ENCODE measurements at places on chromosomes 13 and 19. TPM values are rescaled to one million over a fixed set of nuclear protein-coding genes. Genes with fewer than 3 reads are reported as not detected.
A peak's percentile ranks its signal among the peaks of the same experiment; 100 is the strongest.

Gene ZNF844
- not detected for total RNA-seq

DNA sequence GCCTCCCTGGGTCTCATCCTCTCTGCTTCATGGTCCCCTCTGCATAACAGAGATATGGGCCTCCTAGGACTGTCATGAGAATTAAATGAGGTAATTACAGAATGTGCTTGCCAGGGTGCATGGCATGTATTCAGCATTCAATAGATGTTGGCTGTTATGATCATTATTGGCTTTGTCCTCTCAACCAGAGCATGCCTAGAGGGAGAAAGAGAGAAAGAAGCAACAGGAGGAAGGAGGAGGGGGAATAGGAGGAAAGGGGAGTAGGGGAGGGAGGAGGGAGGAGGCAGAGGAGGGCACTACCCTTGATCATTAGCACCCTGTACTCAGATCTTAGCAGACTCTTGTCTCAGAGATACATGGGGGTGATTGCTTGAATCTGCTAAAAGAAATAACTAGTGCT, 41.0 kb upstream of the SIAH3 start:
- DNase-seq, result no peak

Gene SLC27A1
- total RNA-seq, result 5.0 TPM

DNA sequence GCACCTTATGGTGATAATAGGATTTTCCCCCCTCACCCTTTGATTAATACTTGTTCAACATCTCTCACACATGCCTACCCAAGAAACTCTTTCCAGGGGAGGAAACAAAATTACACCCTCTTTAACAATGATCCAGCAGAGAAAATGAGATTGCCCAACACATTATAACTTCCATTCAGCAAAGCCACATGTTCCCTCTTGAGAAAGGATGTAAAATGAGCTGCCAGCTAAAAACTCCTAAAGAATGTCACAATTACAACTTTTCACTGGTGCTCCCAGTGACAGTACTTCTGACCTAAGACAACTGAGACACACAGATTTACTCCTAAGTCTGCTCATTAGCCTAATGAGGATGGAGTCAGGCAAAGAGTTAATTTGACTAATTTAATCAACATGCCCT, 621.4 kb downstream of the DIAPH3 start:
- no peak for DNase-seq

DNA sequence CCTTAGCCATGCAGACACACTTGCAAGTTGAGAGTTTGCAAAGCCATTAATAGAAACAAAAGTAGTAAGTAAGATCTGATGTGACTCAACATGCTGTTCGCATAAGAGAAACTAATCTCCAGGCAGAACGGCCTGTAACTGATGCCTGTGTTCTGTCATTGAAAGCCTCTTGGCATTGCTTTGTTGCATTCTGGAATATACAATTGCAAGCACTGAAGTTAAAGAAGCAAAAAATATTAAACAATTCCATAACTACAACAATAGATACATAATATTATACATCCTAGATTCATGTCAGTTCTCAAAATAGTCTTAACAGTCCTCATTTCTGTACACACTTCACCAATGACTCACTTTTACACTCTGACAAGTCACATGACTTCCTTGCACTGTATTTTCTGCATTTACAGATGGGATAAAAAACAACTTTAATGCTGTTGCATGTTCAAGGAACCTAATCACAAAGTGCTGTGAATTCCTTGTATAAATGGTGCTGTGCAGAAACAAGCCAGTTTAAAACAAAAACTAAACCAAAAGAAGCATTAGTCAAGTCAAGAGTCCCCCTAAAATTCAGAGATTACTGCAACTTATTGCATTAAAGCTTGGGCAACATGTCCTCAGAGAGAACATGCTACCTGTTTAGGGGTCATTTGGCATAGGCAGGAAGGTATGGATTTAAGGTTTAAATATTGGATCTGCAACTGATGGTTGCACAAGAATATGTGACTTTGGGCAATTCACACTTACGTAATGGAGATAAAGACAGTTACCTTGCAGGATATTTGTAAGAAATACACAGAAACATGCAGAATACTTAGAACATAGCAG, 79.5 kb upstream of the SERP2 start:
- peak; percentile 36 for DNase-seq

DNA sequence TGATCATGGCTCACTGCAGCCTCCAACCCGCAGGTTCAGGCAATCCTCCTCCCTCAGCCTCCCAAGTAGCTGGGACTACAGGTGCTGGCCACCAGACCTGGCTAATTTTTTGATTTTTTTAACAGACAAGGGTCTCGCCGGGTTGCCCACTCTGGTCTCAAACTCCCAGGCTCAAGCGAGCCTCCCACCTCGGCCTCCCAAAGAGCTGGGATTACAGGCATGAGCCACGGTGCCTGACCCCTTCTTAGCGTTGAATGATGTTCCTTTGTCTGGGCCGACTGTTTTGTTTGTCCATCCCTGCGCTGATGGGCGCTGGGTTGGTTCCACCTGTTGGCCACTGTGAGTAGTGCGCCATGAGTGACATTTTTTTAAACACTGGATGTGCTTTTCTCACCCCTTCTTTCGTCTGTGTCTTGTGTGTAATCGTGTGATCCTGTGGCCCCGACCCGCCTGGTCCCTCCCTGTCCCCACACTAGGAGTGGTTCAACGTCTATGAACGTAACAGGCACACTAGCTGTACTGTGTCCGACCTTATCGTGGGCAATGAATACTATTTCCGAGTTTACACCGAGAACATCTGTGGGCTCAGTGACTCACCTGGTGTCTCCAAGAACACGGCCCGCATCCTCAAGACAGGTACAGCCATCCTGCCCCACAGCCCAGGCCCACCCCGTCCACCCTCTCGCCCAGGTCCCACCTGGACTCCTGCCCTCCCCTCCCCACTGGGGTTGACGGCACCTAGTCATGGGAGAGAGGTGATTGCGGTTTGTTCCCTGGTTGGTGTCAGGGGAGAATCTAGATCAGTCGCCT, 15.0 kb upstream of the EMC10 start:
- DNase-seq, result peak; percentile 78

GRCh38 chr19:7215176-7215575, 79.0 kb downstream of the INSR start:
- DNase-seq, result no peak

DNA sequence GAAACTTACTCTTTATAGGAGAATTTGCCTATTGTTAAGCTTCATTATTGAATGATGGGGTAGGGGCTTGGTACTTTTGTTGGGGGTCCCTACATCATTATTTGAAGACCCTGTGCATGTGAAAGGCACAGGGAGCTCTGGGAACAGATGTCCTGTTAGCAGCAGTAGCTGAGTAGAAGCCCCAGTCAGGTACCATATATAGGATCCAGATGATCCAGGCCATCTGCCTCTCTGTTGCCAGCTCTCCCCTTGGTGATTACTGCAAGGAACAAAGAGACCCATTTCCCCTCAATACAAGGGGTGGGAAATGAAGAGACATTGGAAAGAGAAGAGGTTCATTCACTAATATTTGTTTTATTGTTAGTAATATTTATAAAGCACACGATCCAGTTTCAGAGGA, 4.4 kb upstream of the MTMR6 start:
- no peak for DNase-seq

DNA sequence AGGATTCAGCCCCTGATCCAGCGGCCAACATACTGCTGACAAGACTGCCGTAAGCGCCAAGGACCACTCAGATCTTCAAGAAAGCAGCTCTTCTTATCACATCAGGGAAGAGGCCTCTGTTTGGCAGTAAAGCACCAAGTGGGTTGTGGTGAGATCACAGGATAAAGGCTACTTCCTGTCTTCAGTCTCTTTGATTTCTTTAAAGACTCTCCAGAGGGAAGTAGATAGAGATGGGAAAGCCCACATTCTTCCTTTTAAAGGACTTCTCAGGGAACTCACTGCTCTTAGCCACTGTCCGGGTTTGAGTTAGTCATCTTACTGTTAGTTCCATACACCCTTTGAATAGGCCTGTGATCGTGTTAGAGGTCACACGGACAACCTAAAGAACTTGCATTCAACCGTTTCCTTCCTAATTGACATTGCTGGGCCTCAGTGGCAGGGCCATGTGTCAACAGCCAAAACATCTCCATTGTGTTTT, 47.2 kb upstream of the POMP start:
- DNase-seq, result no peak

- no peak for DNase-seq
These were observed 345.8 kb downstream of the KLF5 start for GRCh38 chr13:73404581-73404980.

Gene SIGLEC7
- total RNA-seq, result not detected

- DNase-seq, result no peak
These were observed 23.3 kb downstream of the MIPEP start for GRCh38 chr13:23865906-23866305.

Measured in MCF 10A (cell line).